Stimulated activated CD4-positive, alpha-beta T cell treated with anti-CD3 and anti-CD28 coated beads, Interleukin-15, amount 100 ng/mL, for 48 hours (primary cell): ENCODE measurements at places on chromosomes 7 and 10.
A peak's percentile ranks its signal among the peaks of the same experiment; 100 is the strongest.

DNA sequence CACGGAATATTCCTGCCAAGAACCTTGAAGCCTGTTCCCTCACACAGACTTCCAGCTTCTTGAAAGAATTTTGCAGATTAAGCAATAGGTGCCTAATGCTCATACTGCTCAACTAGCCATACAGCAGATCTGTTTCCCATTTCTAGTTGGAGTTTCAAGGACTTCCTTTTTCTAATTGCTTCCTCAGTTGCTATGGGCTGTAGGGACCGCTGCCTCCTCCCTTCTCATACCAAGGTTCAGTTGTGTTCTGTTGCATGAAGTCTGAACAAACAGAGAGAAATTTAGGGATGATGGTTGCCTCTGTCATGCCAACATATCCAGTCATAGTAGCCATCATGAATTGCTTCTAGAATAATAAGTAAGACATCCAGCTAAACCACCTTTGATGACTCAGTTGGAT lies 6.8 kb downstream of the ITGA8 start:
- DNase-seq: no peak

GRCh38 chr10:91976317-91977051 lies 52.9 kb downstream of the BTAF1 start:
- DNase-seq: no peak

DNA sequence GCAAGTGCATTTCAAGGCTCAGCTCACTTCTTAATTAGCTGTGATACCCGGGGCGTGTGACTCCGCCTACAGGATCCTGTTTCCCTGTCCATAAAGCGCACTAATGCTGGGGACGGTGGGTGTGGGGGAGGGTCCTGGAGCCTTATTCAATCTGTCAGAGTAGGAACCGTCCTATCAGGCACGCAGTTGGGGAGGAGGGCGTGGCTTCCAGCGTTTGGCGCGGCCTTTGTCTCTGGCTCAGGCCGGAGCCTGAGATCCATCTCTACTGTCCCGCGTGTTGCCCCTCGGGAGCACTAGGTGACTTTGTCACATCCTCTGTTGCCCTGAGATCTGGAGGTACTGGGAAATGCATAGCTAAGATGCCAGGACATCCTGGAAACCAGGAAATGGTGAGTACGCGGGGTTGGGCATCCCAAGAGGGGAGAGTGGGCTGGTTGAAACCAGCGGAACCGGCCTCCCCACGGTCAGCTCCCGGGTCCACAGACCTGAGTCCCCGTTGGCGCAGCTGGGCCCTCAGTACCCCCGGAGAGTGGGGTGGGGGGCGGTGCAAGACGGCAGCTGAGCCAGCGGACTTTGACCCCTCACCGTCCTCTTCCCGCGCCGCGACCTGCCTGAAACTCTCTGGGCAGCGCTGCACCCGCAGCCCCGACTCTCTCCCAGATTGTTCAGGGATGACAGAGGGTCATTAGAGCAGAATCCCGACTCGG lies 104.4 kb upstream of the ZNF92 start:
- peak; percentile 29 for DNase-seq

GRCh38 chr7:100483722-100484672 lies at the start of gene NYAP1:
Gene NYAP1 (plus strand): TSS chr7:100483927. CDS start chr7:100485312, 1,385 bp downstream.
- DNase-seq: no peak
